ENCODE measurements at places on chromosomes 7 and 10.

DNA sequence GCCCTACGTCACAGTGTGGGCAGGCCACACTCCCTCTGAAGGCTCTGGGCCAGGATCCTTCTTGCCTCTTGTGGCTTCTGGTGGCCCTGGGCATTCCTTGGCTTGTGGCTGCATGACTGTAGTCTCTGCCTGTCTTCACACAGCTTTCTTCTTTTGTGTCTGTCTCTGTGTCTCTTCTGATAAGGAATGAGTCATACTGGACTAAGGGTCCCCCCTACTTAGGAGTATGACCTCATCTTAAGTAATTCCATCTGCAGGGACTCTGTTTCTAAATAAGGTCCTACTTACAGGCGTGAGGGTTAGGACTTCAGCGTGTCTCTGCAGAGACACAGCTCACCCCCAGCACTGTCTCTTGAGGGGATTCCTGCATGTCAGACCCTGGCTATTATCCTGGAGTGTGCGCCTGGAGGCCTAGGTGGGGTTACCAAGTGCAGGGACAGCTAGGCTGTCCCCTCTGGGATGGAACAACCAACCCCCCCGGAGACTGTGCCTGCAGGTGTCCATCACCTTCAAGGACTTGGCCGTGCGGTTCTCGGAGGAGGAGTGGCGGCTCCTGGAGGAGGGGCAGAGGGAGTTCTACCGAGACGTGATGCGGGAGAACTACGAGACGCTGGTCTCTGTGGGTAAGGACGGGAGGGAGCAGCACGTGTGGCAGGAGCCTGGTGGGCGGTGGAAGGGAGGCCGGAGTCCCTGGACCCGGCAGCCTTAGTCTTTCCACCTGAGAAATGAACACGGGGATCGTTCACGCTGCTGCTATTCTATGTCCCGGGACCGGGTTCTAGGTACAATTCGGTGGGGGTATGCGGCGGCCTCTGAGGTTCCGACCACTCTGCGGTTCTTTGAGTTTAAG, 54.1 kb downstream of the ZNF467 start:
- no peak for DNase-seq

DNA sequence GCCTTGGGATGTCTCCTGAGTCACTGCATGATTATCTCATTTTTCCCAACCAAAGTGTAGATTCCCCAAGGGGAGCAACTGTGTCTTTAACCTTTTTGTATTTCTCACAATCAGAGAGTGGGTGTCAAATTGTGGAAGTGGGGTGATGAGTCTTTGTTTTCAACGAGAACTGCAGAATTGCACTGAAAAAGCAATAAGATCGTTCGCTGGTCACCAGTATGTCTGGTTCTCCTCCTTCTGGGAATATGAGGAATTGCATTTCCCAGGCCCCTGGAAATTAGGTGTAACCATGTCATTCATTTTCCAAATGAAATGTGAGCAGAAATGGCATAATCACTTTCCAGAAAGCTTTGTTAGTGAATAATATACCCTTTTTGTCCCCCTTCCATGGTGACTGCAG, 326.9 kb downstream of the GPAM start:
- no peak for DNase-seq

DNA sequence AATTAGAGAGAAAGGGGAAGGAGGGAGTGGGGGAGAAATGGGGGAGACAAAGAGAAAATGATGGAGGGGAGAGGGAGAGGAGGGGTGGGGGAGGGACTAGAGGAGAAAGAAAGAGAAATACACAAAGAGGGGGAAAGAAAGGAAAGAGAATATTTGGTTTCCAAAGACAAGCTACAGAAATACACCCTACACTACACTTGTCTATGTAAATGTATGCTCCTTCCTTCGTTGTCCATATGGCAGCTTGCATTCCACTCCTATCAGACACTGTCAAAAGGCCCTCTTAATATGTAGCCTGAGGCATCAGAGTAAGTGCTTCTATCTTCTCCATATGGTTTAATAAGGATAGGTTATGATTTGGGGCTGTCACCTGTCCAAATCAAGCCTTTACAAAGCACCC, 92.8 kb upstream of the FEZF1 start:
- no peak for DNase-seq

- no peak for DNase-seq
Observed at GRCh38 chr7:143285470-143285778, 666 bp downstream of the TMEM139 start.

DNA sequence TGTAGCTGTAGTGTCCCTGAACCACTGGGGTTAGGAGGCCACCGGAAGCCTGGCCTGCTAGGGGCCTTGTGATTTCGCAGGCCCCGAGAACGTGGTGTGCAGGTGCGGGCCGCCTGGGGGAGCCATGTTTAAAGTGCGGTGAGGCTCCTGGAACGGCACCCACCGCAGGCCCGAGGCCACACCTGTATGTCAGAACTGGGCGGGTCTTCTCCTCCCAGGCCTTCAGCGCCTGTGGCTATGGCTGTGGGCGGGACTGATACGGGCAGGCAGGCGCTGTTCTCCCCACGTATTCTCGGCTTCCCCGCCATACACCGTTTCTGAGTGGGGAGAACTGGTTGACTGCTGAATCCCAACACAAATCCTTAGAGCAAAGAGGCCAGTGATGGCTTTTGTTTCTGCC, 74.8 kb downstream of the DNAJB6 start:
- DNase-seq = no peak

DNA sequence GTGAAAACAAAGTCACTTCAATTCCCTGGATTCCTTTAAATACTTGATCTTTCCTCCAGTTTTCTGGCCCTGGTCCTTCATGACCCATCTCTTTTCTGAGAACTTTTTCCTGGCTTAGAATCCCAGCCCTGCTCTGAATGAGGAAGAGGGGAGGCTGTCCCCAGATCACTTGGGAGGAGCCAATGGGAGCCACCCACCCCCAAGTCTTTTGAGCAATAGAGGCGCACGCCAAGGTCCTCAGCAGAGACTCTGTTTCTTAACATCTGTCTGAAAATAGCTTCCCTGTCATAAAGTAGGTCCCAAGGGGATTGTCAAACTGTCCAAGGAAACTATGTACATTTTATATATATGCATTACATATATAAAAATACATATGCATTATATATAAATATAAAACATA, 126.8 kb downstream of the ADRA2A start:
- no peak for DNase-seq

DNA sequence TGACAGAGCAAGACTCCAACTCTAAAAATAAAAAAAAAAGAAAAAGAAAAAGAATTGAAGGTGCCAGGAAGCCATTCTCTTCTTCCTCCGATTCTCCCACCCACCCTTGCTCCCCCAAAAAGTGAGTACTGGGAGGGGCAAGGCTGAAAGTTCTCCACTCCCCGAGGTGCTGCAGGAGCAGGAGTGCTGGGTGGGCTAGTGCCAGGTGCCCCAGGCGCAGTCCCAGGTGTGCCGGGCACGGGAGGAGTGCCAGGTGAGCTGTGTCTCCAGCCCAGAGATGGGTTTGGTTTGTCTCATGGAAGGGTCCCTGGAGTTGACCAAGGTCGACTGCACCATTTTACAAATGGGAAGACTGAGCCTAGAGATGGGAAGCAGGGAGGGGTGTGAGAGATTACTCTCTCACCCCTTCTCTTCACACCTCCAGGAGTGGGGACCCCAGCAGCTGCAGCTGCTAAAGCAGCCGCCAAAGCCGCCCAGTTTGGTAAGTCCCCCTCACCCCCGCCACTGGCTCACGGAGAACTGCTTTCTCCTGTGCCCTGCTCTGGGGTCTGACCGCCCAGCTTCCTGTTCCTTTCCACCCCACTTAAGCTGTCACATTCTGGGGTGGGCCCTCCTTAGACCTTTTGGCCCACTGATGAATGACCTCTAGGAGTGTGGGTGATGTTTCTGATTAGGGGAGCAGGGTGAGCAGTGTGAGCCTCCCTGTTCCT, 26.2 kb upstream of the LIMK1 start:
- no peak for DNase-seq

GRCh38 chr7:15891151-15891881, 204.8 kb upstream of the MEOX2 start:
- DNase-seq = no peak

DNA sequence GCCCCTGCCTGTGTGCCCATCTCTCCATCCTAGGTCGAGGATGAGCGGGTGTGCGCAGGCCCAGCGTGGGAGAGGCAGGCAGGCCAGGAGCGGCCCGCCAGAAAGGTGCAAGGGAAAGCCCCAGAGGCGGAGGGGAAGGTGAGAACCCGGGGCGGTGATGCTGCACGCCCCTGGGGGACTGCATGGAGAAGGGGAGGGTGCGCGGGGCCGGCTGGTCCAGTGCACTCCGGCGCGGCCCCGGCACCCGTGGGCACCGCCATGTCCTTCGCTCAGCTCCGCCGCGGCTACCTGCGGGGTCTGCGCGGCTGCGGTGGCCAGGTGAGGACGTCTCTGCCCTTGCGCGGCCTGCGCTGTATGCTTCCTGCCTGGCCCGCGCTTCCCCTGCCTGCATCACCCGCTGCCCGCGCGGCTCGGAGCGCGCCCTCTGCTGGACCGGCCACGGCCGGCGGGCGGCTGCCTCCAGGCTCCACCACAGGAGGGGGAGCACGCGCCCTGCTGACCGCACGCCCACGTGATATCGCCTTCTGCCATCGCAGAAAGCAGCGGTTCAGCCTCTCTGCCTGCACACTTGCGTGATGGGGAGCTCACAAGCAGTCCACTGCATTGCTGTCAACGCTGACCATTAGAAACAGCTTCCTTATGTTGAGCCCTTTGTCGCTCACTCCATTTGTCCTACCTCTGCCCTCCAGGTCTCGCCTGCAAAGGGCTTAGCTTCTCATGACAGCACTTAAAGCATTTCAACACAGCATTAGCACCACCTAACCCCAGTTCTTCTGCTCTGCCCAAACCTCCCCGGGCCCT, 73.9 kb downstream of the CXCL12 start:
- DNase-seq = peak; percentile 62

- DNase-seq = no peak
Observed at GRCh38 chr7:1136841-1137516, 23.0 kb downstream of the ZFAND2A start.

- DNase-seq = no peak
Observed at GRCh38 chr10:60200012-60200681, 189.5 kb downstream of the ANK3 start.

- no peak for DNase-seq
Observed at GRCh38 chr10:69912589-69912988, 110.9 kb downstream of the COL13A1 start.

- DNase-seq = no peak
Observed at GRCh38 chr7:28509251-28510025, 97.1 kb downstream of the CREB5 start.

GRCh38 chr10:2979306-2979705, 88.0 kb upstream of the PFKP start:
- no peak for DNase-seq

- no peak for DNase-seq
Observed at GRCh38 chr7:147650991-147651390, 939.6 kb upstream of the C7orf33 start.

DNA sequence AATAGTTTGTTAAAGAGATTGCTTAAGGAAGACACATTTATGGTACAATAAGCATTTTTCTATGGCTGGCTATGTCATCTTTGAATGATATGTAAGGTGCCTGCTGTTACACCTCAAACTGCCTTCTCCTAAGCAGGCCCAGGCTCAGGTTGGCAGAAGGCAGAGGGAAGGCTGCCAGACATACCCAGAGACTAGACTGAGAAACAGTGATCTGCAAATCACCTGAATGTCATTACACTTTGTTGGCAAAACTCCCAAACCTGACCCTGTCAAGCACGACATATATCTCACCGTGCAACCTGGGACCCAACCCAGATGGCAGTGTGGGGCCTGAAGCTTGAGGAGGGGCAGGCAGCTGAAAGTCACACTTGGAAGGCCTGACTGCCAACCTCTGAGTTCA, 136.6 kb upstream of the TARP start:
- no peak for DNase-seq

DNA sequence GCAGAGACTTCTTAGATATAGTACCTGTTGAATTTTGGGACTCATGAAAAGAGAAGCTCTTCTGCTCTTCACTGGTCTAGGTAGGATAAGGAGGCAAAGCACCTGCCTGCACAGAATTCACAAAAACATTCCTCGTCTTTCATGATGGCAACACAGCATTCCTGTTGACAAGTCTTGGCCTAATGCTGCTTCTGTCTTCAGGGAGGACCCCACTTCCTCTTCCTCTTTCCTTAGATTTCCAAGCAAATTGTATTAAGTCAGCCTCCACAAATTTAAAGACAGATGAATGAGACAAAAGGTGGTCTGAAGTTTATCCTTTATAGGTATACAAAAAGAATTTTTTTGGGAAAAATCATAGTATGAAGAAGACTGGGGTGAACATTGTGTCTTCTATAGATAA, 64.9 kb downstream of the DNAJB9 start:
- no peak for DNase-seq

GRCh38 chr7:143408686-143409561, at the start of gene EPHA1:
TSS of gene EPHA1 (minus strand) at chr7:143408856. CDS start at chr7:143408805, 51 bp downstream.
- DNase-seq = no peak
